ENCODE measurements at places on chromosomes 11 and 22. TPM values are rescaled to one million over a fixed set of nuclear protein-coding genes. Genes with fewer than 3 reads are reported as not detected.
A peak's percentile ranks its signal among the peaks of the same experiment; 100 is the strongest.

The BATF2 gene
- 2.7 TPM for total RNA-seq

The TUG1 gene
- 53.0 TPM for total RNA-seq

The SLC37A4 gene
- 9.3 TPM for total RNA-seq

The HORMAD2 gene
- not detected for total RNA-seq

The KRTAP5-1 gene
- not detected for total RNA-seq

The PRODH gene
- 5.8 TPM for total RNA-seq

The CCDC188 gene
- 1.4 TPM for total RNA-seq

The OR2AT4 gene
- total RNA-seq: 0.06 TPM

DNA sequence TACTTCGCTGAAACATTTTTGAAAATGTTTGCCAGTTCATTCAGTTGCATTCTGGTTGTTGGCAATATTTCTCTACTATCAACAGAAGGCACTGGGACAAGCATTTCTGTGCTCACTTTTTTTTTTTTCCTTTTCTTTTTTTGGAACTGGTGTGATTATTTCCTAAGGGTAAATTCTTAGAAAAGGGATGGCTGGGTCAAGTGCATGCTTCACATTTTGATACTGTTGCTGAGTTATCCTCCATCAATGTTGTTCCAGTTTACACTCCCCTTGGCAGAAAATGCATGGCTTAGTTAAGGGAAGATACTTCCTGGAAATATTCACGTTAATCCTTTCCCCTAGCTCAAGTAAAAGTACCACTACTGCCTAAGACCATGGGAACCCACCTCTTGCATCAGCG, 81.8 kb downstream of the OSBP2 start:
- H3K4me3 ChIP-seq: no peak overlapping the region
- H3K36me3 ChIP-seq: no peaks in the 10 kb centered on the region
- no peaks in the 10 kb centered on the region for H3K27me3 ChIP-seq
- H3K4me1 ChIP-seq: no peaks in the 10 kb centered on the region
- no peak overlapping the region for H3K27ac ChIP-seq

- no peaks in the 10 kb centered on the region for H3K36me3 ChIP-seq
- no peak for DNase-seq
- no peak overlapping the region for H3K27ac ChIP-seq
- no peak overlapping the region for H3K4me3 ChIP-seq
- H3K27me3 ChIP-seq: no peaks in the 10 kb centered on the region
Measured at GRCh38 chr11:8342821-8343681, 79.4 kb upstream of the LMO1 start.

DNA sequence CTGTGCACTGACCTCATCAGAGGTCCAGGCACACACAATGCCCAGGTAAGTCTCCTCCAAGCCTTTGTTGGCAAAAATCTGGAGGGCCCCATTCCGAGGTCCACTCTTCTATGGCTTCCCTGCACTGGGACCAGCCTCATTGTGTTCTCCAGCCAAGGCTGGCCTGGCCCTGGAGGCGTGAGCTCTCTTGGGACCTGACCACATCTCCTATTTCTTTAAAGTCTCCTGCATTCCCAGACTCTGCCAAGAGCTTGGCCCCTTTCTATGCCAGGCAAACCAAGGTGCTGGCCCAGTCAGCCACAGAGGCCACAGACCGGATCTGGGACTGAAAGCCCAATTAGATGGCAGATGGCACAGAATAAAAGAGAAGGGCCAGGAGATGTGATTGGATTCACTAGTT, 55.1 kb downstream of the C11orf58 start:
- no peak for DNase-seq
- H3K4me1 ChIP-seq: peaks cover 18% of the 10 kb centered on the region
- H3K4me3 ChIP-seq: no peak overlapping the region
- no peak overlapping the region for H3K27ac ChIP-seq
- no peaks in the 10 kb centered on the region for H3K27me3 ChIP-seq
- peaks cover 4% of the 10 kb centered on the region for H3K36me3 ChIP-seq

- no peak overlapping the region for H3K27ac ChIP-seq
- peak; percentile 84 for DNase-seq
- H3K4me3 ChIP-seq: no peak overlapping the region
- no peaks in the 10 kb centered on the region for H3K4me1 ChIP-seq
- H3K27me3 ChIP-seq: no peaks in the 10 kb centered on the region
Measured at GRCh38 chr11:4167292-4167691, 72.7 kb downstream of the RRM1 start.

- H3K4me3 ChIP-seq: no peak overlapping the region
- H3K4me1 ChIP-seq: no peaks in the 10 kb centered on the region
- no peak for DNase-seq
- H3K27ac ChIP-seq: no peak overlapping the region
Measured at GRCh38 chr22:47370448-47371262, 608.2 kb downstream of the TBC1D22A start.

DNA sequence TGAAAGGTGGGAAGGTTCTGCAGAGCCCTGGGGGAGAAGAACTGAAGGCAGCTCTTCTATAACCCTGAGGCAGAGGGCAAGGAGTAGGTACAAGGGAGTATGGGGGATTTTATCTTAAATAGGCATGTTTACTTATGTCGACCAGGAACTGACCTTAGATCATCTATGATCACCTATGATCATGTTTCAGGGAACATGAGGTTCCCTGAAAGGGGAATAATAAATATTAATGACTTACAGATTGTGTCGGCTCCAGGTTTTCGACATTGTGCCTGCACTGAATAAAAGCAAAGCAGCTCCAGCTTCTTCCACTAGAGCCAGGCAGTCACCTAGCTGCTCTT, 9.9 kb downstream of the GSTP1 start:
- H3K27ac ChIP-seq: no peak overlapping the region
- no peak overlapping the region for H3K4me3 ChIP-seq
- no peaks in the 10 kb centered on the region for H3K4me1 ChIP-seq
- no peaks in the 10 kb centered on the region for H3K36me3 ChIP-seq
- DNase-seq: no peak
- H3K27me3 ChIP-seq: no peaks in the 10 kb centered on the region

DNA sequence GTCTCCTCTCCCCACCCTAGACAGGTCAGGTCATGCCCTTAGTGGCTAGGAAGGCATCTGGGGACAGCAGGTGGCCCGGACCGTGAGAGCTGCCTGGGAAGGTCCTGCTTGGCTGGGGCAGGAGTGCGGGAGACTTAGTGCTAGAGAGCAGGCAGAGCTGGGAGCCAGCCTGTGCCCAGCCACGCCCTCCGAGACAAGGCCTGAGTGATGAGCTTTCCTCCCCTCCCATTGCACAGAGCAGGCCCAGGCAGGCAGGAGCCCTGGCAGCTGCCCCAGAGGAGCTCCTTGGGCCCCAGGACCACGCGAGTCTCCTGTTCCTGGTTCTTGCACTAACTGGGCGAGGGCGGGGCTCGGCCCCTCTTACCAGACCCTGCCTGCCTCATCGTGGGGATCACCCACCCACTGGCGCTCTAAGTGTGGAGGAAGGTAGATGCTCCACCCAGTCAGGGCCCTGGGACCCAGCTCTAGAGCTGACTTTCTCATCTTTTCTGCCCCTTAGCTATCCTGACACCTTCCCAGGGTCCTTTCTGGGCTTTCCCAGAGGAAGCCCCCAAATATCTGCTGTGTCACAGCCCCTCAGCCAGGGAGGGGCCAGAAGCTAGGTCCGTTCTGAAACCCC, 44.9 kb downstream of the MACROD1 start:
- peaks cover 14% of the 10 kb centered on the region for H3K4me1 ChIP-seq
- H3K27ac ChIP-seq: no peak overlapping the region
- no peak overlapping the region for H3K4me3 ChIP-seq
- H3K36me3 ChIP-seq: peaks cover 4% of the 10 kb centered on the region

DNA sequence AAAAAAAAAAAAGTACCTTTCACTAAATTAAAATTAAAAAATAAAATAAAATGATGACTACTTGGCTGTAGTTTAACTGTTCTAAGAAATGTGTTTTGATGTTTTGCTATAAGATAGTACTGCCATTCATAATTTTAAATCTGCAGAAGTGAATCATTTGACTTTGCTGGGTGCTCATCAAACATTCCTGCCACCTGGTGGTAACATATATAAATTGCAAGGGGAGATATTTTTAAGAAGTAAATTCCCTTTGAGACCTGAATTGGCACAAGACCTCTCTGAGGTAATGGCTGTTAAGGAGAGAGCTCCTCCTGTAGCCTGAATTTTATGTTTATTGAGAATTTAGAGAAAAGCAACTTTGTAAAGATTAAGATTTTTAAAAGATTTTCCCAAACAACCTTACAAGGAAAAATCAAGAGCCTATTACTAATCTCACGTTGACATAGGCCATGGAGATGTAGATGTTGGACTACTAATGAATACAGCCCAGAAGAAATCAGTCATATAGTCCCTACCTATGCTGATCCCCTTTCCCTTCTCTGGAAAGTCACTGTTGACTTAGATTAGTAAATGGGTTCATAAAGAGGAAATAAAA, 11.9 kb upstream of the NARS2 start:
- H3K27ac ChIP-seq: no peak overlapping the region
- no peak for DNase-seq
- H3K4me1 ChIP-seq: no peaks in the 10 kb centered on the region
- H3K27me3 ChIP-seq: no peaks in the 10 kb centered on the region
- no peaks in the 10 kb centered on the region for H3K36me3 ChIP-seq

GRCh38 chr11:64553554-64554201, 37.3 kb upstream of the SLC22A12 start:
- DNase-seq: no peak
- H3K4me3 ChIP-seq: no peak overlapping the region
- H3K27ac ChIP-seq: peak overlapping the region; percentile 65
- H3K36me3 ChIP-seq: no peaks in the 10 kb centered on the region
- peaks cover 23% of the 10 kb centered on the region for H3K4me1 ChIP-seq
- no peaks in the 10 kb centered on the region for H3K27me3 ChIP-seq

DNA sequence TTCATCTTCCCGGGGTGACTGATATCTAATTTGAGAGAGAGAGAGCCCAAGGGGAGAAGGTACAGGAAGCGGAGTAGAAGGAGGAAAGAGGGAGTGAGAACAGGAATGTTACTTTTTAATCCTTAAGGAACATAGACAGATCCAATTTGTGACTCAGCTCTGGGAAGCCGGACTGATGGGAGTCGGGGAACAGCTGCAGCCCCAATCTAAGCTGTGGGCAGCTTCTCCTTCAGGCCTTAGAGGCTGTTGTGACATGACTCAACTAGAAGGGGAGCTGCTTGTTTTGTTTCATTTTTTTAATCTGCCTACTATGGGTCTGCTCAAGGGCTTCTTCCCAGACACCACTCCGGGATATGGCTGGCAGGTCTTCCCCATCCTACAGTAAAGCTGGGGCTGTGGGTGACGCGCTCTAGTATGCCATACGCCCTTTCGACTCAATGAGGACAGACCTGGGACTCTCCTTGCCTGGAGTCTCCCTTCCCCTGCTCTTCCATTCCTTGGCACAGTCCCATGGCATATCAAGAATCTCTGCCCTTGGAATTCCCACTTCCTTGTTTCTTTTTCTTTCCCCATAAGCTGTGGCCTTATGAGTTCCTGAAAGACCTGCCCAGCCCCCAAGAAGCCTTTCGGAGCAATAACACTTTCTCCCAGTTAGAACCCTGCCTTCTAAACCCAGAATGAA, 103.3 kb upstream of the AKIP1 start:
- no peaks in the 10 kb centered on the region for H3K27me3 ChIP-seq
- DNase-seq: no peak
- H3K4me1 ChIP-seq: peaks cover 89% of the 10 kb centered on the region
- no peaks in the 10 kb centered on the region for H3K36me3 ChIP-seq
- peak overlapping the region; percentile 70 for H3K4me3 ChIP-seq

- H3K4me1 ChIP-seq: no peaks in the 10 kb centered on the region
- DNase-seq: no peak
- no peak overlapping the region for H3K27ac ChIP-seq
- no peaks in the 10 kb centered on the region for H3K36me3 ChIP-seq
Measured at GRCh38 chr22:43118953-43119458, 8.5 kb downstream of the BIK start.

- H3K36me3 ChIP-seq: no peaks in the 10 kb centered on the region
- no peak for DNase-seq
- H3K4me1 ChIP-seq: peaks cover 16% of the 10 kb centered on the region
- no peak overlapping the region for H3K27ac ChIP-seq
- no peak overlapping the region for H3K4me3 ChIP-seq
- no peaks in the 10 kb centered on the region for H3K27me3 ChIP-seq
Measured at GRCh38 chr11:36013950-36014897, 70.4 kb downstream of the LDLRAD3 start.

DNA sequence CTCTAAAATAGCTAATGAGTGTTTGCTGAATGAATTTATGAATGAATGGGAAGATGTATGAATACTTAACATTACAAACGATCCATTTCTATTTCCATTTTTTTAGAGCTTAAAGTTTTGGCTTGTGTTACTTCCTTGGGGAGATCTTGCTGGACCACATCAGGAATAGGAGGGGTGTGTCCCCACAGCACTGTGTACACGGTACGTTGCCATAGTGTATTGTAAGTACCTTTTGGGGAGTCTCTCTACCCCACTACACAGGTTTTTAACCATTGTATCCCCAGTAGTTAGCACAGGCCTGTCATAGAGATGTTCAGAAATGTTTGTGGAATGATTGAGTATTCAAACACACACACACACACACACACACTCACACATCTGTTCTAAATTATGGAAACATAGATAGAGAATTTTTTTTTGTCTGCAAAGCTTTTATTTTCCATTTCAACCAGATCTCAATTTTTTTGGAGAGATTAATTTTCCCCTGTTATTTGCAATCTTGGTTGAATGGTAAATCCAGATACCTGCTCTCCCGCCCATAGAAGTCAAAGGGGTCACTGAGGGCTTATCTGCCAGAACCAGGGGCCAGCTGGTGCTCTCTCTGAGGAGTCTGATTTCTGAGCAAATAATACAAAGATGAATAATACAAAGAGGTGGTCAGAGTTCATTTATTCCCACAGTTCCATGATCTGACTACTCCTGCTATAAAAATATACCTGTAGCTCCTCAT, 471.0 kb downstream of the INSC start:
- no peak for DNase-seq
- no peaks in the 10 kb centered on the region for H3K4me1 ChIP-seq
- no peak overlapping the region for H3K4me3 ChIP-seq
- no peaks in the 10 kb centered on the region for H3K27me3 ChIP-seq
- no peaks in the 10 kb centered on the region for H3K36me3 ChIP-seq
- H3K27ac ChIP-seq: no peak overlapping the region

GRCh38 chr11:115990004-115990447, 485.8 kb upstream of the CADM1 start:
- DNase-seq: peak; percentile 84
- no peak overlapping the region for H3K4me3 ChIP-seq
- no peaks in the 10 kb centered on the region for H3K4me1 ChIP-seq

- H3K4me1 ChIP-seq: peaks cover 3% of the 10 kb centered on the region
- no peak for DNase-seq
- H3K36me3 ChIP-seq: peaks cover 17% of the 10 kb centered on the region
- H3K27ac ChIP-seq: no peak overlapping the region
- no peak overlapping the region for H3K4me3 ChIP-seq
Measured at GRCh38 chr22:47162865-47163264, 400.4 kb downstream of the TBC1D22A start.

GRCh38 chr22:48496987-48497650, 1330.6 kb downstream of the BRD1 start:
- H3K27ac ChIP-seq: no peak overlapping the region
- H3K27me3 ChIP-seq: no peaks in the 10 kb centered on the region
- H3K4me1 ChIP-seq: peaks cover 5% of the 10 kb centered on the region
- no peaks in the 10 kb centered on the region for H3K36me3 ChIP-seq

DNA sequence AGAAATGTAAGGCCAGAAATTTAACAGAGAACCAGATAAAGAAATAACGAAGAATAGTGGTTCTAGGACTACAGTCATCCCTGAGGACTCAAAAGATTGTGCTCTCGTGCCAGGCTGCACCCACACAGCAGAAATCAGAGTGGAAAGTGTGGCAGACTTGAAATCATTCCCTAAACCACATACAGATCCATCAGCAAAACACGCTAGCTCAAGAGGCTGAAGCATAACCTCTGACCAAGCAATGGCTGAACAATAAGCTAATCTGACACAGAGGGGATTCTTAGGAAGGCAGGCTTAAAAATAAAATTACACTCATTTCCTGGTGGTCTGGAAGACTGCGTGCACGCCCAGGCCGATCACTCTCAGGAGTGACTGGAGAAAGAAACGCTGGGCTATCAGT, 19.0 kb downstream of the NCF4 start:
- no peaks in the 10 kb centered on the region for H3K36me3 ChIP-seq
- no peak for DNase-seq
- H3K4me3 ChIP-seq: no peak overlapping the region
